HT1080 (cell line): ENCODE measurements at places on chromosomes 5 and 9. TPM values are rescaled to one million over a fixed set of nuclear protein-coding genes. Genes with fewer than 3 reads are reported as not detected.

Gene COX7C
- total RNA-seq, result 442 and 495 TPM in 2 replicates

DNA sequence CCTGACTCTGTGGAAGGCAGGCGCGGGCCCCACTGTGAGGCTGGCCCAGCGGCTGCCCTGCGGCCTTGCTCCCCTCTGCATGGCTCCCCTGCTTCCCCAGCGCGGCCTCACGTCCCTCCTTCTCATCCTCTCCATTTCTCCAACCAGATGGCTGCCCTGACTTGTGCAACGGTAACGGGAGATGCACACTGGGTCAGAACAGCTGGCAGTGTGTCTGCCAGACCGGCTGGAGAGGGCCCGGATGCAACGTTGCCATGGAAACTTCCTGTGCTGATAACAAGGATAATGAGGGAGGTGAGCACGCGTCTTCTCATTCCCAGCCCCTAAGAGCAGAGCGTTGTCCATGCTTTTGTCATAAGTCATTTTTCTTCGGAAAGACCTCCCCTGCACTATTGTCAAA lies 129.0 kb upstream of the WWC1 start:
- no peak for DNase-seq

- DNase-seq, result no peak
Observed at GRCh38 chr9:129633207-129633606, 7.2 kb downstream of the NTMT1 start.

DNA sequence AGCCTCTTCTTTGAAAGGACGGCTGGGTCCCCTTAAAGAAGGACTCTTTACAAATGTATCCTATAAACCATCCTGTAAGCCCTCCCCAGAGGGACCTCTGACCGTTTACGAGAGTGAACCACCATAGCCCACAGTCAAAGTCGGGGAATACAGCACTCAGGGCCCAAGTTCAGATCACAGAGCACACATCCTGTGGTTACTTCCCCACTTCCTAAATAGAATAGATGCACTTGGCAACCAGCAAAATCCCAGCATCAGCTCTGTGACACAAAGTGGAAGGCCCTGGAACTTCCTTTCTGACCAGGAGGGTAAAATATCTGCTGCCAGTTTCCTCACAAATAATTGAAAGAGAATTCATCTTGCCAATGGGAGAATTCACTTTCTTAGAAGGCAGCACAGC lies 6.9 kb upstream of the IGFBPL1 start:
- no peak for DNase-seq

DNA sequence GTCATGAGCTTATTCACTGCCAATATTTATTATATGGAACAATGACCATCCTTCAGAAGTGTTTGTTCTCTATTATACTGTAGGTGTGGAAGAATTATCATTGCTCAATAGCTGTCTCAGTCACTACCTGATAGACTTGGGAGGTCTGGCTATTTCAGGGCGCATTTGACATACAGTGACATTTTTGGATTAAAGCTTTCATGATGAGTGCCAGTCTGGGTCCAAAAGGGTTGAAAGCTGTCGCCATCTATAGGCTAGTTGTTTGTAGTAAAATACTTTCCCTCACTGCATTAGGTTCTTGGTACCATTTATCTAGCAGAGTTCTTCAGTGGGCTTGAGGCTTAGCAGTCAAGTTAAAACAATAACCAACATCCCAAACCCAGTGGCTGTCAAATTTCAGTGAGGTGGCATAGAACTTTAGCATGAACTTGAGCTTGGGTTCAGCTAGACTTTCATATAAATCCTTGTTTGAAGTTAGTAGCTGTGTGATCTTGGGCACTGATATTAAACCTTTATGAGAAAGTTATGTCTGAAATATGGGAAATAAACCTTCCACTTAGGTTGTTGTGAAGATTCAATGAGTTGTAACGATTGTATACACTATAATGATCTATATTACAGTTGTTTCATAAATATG lies 110.5 kb upstream of the CDKN2B start:
- DNase-seq, result no peak

Gene ANKRD34B
- total RNA-seq, result not detected in 2 replicates

DNA sequence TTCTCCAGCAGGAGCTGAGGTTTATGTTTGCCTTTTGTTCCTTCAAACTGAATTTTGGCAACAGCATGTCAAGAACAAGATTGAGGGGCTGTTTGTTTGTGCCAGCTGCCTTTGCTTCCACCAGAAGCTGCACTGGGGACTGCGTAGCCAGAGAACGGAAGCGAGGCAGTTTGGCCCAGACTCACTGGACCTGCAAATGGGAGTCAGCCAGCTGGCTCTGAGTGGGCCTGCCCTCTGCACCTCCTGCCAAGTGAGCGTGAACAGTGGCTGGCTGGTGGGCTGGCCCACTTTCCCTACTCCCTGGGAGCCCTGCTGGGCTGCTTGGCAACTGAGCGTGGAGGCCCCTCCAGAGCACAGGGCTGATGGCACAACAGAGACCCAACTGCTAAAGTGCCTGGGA lies 111.6 kb downstream of the GALNT10 start:
- DNase-seq, result no peak

DNA sequence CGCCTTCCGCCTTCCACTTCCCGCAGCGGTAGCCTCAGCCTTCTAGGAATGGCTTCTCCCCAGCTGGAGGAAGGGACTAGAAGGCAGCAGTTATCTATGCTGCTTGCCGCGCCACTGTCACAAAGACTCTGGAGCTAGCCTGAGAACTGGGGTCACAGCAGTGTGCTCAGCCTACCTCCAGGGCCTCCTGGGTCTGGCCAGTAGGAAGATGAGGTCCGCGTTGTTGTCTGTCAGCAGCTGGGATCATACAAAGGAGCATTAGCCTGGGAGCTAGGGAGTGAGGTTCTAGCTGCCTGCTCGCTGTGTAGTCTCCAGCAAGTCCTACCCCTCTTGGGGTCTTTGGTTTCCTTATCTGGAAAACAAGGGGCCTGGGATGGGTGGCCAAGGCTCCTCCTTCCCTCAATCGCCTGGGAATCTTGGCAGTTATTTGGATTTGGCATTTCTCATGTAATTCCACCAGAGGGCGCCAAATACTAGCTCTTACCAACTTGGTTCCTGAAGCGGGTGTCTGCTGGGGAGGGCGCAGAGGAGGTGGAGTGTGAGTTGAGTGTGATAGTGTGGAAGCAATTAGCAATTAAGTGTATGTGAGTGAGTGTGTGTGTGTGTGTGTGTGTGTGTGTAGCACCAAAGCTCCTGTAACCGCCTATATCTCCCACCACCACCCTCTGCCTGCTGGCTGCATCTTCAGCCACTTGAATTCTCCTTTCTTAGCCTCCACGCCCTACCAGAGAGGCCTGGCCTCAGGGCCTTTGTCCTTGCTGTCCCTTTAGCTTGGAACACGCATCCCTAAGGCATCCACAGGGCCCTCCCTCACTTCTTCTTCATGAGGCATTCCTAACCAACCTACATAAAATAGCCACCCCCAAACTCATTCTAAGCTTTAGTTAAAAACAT lies 97.1 kb downstream of the ENTREP1 start:
- DNase-seq, result peak; percentile 58

DNA sequence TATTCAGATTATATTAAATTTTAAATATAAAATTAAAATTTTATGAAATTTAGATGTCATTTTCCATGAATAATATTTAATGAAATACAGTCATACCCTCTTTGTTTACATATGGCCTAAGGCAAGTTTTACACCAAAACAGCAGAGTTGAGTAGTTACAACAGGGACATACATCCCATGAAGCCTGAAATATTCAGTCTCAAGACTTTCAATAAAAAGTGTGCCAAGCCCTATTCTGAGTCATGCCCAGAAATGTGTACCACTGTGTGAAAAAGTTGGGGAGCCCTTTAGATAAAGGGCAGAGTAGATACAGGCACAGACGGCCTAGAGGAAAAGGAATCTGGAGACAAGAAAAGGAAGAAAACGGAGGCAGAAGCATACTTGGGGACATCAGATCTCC lies 261.3 kb downstream of the SGCD start:
- no peak for DNase-seq

DNA sequence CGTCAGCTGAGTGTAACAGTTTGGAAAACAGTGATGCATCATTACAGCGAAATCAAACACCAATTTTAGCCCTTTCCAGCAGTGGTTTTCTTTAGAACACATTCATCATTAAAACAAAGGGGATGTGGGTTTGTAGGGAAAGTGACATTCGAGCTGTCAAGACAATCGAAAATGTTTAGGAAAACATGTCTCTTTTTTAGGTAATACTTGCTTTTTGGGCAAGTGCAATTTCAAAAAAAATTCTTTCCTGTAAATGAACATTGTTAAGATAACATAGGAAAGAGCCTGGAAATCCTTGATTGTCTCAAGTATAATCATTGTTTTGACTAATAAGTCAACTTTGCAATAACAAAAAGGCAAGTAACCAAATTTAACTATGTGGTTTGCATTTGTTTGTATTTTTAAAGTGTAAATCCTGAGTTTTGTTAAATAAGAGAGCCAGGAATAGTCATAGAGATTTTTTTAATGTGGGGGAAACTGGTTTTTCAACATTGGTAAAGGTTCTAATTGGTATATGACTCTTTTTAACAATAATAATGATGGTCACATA lies 182.5 kb downstream of the TTLL11 start:
- DNase-seq, result no peak

Gene PCA3
- not detected in 2 replicates for total RNA-seq
